ENCODE measurements at places on chromosomes 1 and 21. TPM values are rescaled to one million over a fixed set of nuclear protein-coding genes. Genes with fewer than 3 reads are reported as not detected.
A peak's percentile ranks its signal among the peaks of the same experiment; 100 is the strongest.

- no peak overlapping the region for H3K4me3 ChIP-seq
- H3K4me1 ChIP-seq = no peaks in the 10 kb centered on the region
- DNase-seq = no peak
- H3K27ac ChIP-seq = no peak overlapping the region
- no peaks in the 10 kb centered on the region for H3K27me3 ChIP-seq
These were observed 37.1 kb upstream of the RAP1GAP start for GRCh38 chr1:21706151-21706835.

DNA sequence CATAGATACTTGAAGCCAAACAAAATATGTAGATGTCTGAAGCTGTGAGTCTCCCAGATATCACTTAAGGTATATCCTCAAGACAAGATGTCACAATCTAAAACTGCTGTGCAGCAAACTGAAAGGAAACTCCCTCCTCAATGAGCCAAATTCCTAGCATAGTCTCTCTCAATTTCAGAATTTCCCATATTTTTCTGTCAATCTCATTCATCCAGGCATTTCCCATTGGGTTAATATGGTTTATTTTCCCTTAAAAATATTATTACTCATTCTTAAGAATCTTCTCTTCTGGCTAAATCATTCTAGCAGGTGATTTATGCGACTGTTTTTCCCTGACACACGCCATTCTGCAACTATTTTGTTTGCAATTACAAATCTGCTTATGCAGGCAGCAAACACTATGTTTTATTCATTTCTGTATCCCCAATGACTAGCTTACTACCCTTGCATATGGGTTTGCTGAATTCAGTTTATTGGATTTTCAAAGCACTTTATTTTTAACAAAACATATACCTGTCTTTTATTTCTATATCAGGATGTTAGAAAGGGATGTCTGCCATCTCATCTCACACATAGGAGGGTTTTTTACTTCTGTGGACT is 69.9 kb downstream of the TNFSF4 start:
- no peaks in the 10 kb centered on the region for H3K27me3 ChIP-seq
- no peaks in the 10 kb centered on the region for H3K36me3 ChIP-seq
- H3K4me3 ChIP-seq = no peak overlapping the region
- no peaks in the 10 kb centered on the region for H3K4me1 ChIP-seq

- no peak overlapping the region for H3K4me3 ChIP-seq
- no peaks in the 10 kb centered on the region for H3K27me3 ChIP-seq
- H3K4me1 ChIP-seq = no peaks in the 10 kb centered on the region
These were observed 82.0 kb upstream of the PTGFR start for GRCh38 chr1:78408810-78409209.

- H3K36me3 ChIP-seq = no peaks in the 10 kb centered on the region
- H3K4me1 ChIP-seq = no peaks in the 10 kb centered on the region
- no peak for DNase-seq
These were observed 10.3 kb upstream of the AZIN2 start for GRCh38 chr1:33070628-33071027.

The VPS26C gene
- 57.5 TPM for total RNA-seq

DNA sequence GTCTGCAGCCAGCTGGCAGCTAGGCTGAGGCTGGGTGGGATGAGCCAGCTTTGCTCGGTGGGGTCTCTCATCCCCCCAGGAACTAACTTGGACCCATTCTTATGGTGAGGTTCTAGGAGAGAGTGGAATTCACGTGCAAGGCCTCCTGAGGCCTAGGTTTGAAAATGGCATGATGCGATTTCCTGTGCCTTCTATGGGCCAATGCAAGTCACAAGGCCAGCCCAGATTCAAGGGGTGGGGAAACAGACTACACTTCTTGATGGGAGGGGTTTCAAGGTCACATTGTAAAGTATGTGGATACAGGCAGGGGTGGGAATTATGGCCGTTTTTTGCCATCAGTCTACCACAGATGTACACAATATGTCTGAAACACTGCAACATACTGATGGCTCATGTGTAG is 48.3 kb downstream of the HTR6 start:
- no peak overlapping the region for H3K27ac ChIP-seq
- H3K4me1 ChIP-seq = no peaks in the 10 kb centered on the region
- DNase-seq = no peak
- H3K27me3 ChIP-seq = no peaks in the 10 kb centered on the region

The NBPF4 gene
- total RNA-seq = not detected

- peak overlapping the region; percentile 88 for H3K27ac ChIP-seq
- no peak overlapping the region for H3K4me3 ChIP-seq
- no peaks in the 10 kb centered on the region for H3K36me3 ChIP-seq
- DNase-seq = no peak
- no peaks in the 10 kb centered on the region for H3K27me3 ChIP-seq
These were observed 2.1 kb upstream of the S100A2 start for GRCh38 chr1:153567621-153568366.

The IGSF9 gene
- 0.08 TPM for total RNA-seq

The KIF14 gene
- total RNA-seq = 1.3 TPM

GRCh38 chr1:174314433-174314832 is 133.3 kb upstream of the GPR52 start:
- H3K27me3 ChIP-seq = no peaks in the 10 kb centered on the region
- H3K4me3 ChIP-seq = no peak overlapping the region
- H3K27ac ChIP-seq = no peak overlapping the region

DNA sequence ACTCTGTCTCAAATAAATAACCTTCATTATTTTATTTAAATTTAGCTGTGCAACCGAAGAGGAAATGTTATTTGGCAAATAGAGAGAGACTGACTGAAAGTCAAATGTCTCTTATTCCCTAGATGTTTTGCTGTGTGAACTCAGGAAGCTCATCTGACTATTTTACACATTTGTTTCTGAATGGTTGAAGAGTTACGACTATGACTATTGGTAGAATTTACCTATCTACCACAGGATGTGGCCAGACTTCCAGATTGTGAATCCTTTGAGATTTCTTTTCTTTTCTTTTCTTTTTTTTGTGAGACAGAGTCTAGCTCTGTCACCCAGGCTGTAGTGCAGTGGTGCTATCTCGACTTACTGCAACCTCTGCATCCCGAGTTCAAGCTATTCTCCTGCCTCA is 5.3 kb upstream of the SDE2 start:
- peaks cover 40% of the 10 kb centered on the region for H3K4me1 ChIP-seq
- no peak overlapping the region for H3K4me3 ChIP-seq
- DNase-seq = no peak
- no peaks in the 10 kb centered on the region for H3K27me3 ChIP-seq
- H3K36me3 ChIP-seq = no peaks in the 10 kb centered on the region

The LYSMD1 gene
- 11.4 TPM for total RNA-seq

DNA sequence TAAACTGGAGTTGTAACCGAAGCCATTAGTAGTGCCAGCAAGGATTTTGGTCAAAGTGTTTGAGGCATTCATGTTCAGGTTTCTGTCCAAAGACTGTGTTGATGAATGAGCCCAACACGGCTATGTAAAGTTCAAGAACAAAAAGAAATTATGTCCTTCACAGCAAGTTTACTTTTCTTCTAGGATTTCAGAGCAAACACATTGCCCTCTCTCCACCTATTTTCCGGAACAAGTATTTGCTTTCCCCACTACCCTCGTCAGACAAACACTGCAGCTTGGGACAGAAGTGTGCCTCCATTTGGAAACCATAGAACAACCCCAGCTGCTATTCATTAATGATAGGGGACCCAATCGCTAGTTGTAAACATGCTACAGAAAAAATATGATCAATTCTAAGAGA is 151.4 kb upstream of the C1orf105 start:
- H3K36me3 ChIP-seq = no peaks in the 10 kb centered on the region
- no peaks in the 10 kb centered on the region for H3K27me3 ChIP-seq
- no peaks in the 10 kb centered on the region for H3K4me1 ChIP-seq
- no peak for DNase-seq

DNA sequence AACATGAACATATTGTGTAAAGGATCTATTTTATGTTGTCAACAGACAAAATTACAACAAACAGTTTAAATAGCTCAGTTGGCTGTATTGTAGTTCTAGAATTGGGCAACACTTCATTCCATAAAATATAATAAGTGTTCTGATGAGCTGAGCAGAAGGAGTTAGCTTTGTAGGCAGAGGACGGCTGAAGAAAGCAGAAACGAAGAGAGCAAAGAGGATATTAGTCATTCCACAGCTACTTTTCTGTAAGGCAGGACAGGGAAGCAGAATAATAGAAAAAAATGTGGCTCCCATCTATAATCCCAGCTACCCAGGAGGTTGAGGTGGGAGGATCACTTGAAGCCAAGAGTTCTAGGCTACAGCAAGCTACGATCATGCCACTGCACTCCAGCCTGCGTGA is 20.2 kb upstream of the IVNS1ABP start:
- H3K4me1 ChIP-seq = no peaks in the 10 kb centered on the region
- H3K36me3 ChIP-seq = no peaks in the 10 kb centered on the region
- no peak overlapping the region for H3K4me3 ChIP-seq

The SPRR1A gene
- total RNA-seq = not detected

- peak overlapping the region; percentile 58 for H3K4me3 ChIP-seq
- H3K27ac ChIP-seq = peak overlapping the region; percentile 93
- peaks cover 14% of the 10 kb centered on the region for H3K4me1 ChIP-seq
- no peaks in the 10 kb centered on the region for H3K36me3 ChIP-seq
These were observed 781 bp downstream of the PROX1 start for GRCh38 chr1:213988507-213989001.

DNA sequence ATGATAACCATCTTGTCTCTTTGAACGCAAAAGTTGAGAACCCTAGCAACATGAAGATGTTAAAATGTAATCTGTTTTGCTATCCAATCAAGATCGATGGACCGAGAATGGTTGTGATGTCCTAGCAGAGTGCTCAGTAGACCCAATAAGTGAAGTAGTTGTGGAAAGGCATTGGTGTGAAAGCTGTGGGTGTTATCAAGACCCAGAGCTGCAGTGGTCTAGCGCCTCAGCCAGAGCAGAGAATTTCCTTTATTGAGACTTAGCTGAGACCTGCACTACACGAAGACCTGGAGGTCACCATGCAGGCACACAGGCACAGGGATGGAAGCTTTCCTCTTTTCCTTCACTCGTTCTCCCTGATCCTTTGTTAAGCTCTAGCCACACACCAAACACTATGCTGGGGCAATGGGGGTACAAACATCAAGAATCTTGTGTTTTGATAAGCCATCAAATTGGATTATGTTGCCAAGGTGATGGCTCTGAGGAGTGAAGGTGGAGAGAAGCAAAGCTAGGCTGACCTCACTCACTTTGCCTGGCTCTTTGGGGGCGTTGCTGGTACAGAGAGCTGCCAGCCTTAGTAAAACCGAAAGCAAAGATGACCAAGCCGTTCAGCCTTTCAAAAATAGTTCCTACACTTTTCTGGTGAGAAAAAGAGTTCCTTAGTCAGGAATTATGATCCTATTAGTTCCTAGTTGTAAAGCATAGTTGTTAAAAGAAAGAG is 24.1 kb downstream of the METTL13 start:
- H3K36me3 ChIP-seq = no peaks in the 10 kb centered on the region
- no peaks in the 10 kb centered on the region for H3K27me3 ChIP-seq
- no peak overlapping the region for H3K4me3 ChIP-seq
- H3K4me1 ChIP-seq = peaks cover 49% of the 10 kb centered on the region
- peak overlapping the region; percentile 19 for H3K27ac ChIP-seq

All from heart right ventricle (tissue), 16 donors.